T-helper 17 cell (primary cell): ENCODE measurements at places on chromosomes 7 and 10.

DNA sequence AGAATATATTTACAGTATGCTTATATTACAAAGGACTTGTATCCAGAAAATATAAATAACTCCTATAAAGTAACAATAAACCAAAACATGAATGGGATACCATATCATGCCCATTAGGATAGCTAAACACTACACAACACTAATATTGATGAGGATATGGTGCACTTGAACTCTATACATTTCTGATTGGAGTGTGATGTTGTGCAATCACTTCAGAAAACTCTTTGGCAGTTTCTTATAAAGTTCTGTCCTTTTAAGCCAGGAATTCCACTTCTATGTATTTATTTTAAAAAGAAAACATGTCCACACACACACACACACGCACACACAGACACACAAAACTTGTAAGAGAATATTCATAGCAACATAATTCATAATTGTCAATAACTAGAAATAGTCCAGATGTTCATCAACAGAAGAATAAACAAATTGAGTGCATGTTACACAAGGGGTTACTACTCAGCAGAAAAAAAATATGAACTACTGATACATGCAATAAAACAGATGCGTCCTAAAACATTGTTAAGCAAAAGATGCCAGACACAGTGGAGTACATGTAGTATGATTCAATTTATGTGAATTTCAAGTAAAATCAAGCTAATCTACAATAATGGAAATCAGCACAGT, 416.0 kb downstream of the PLXDC2 start:
- DNase-seq = no peak

DNA sequence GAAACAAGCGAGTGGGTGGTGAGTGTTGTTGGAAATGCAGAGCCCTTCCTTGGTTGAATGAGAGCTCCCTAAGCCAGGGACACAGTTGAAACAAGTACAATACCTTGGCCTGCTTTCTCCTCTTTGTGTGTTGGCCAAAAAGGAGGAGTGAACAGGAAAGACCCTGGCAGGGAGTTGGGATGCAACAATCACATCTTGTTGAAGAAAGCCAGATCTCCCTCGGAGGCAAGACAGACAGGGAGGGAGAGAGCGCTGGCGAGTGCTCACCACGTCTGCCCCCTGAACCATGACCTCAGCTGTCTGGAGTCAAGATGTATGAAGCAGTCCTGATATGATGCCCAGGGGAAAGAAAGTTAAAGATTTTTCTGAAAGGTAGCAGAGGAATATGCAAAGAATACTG, 66.8 kb downstream of the ADAM12 start:
- DNase-seq = no peak

- no peak for DNase-seq
These were observed 96.9 kb upstream of the CCDC71L start for GRCh38 chr7:106757846-106758245.

DNA sequence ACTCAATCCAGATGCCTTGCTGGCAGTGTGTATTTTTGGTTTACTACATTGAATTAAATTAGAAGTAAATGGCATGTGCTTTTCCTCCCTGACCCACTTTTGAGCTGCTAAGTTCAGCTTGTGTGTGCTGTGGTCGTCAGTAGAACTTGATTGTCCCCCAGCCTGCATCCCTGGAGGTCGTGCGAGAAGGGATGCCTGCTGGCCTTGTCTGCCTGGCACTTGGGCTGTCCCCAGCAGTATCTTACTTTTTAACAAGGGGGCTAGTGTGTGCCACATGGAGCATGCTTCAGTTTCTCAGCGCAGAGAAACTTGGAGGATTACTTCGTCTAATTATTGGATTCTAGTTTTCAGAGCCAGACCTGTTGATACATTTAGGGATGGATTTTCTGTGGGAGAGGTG, 80.2 kb downstream of the ADCY1 start:
- DNase-seq = no peak

DNA sequence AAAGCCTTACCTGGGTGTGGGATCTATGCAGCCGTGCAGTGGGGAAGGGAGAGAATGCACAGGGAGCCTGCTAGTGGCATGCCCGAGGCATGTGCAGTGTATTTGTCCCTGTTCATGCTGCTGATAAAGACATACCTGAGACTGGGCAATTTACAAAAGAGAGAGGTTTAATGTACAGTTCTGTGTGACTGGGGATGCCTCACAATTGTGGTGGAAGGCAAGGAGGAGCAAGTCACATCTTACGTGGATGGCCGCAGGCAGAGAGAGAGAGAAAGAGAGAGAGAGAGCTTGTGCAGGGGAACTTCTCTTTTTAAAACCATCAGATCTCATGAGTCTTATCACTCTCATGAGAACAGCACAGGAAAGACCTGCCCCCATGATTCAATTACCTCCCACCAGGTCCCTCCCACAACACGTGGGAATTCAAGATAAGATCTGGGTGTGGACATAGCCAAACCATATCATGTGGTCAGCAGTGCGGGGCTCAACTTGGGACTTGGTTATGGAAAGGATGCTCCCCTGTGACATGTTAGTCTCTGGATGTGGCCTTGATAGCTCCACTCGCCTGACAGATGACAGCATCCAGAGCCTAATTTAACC, 128.9 kb downstream of the DOCK1 start:
- no peak for DNase-seq

DNA sequence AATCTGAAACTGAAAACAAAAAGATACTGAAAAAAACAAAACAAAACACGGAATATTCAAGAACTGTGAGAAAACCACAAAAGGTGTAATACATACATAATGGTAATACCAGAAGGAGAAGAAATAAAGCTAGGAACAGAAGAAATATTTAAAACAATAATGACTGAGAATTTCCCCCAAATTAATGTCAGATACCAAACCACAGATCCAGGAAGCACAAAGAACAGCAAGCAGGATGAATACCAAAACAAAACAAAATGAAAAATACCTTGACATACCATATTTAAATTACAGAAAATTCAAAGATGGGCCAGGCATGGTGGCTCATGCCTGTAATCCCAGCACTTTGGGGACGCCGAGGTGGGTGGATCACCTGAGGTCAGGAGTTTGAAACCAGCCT, 57.7 kb upstream of the PARD3 start:
- DNase-seq = no peak

DNA sequence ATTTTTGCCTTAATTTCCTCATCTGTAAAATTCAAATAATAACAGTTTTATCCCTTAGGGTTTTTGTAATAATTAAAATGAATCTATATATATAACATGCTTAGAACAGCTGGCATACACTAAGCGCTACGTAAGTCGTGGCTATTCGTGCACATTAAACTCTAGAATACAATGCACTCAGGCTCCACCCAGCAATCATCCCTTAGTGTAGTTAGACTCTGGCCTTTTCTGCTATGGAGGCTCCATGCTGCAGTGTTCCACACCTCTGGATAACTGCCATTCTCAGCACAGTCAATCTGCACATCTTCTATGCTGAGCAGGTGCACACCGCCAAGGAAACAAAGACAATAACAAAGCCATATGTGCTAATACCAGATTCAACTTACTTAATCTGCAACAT, 92.9 kb downstream of the IPMK start:
- DNase-seq = no peak

DNA sequence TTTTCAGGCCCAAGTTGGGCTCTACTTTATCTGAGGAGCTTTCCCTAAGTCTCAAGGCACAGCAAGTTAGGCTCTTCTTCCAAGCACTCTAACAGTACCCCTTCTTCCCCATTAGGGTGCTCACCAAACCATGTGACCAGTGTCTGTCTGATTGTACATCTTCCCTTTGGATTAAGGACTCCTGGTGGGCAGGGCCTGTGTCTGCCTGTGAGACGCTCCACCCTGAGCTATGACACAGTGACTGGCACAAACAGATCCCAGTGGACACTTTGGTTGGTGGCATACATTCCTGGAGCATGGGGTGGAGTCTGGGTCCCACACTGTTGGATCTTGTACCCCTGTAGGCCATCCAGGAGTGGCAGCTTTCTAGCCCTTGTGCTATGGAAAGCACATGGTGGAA, 23.8 kb downstream of the PLPP4 start:
- DNase-seq = no peak

- DNase-seq = no peak
These were observed 100.8 kb downstream of the C10orf90 start for GRCh38 chr10:126569513-126570244.
